ENCODE measurements at places on chromosomes 11 and 22.

- peak; percentile 86 for DNase-seq
These were observed 553 bp downstream of the PATZ1 start for GRCh38 chr22:31345331-31346254.

DNA sequence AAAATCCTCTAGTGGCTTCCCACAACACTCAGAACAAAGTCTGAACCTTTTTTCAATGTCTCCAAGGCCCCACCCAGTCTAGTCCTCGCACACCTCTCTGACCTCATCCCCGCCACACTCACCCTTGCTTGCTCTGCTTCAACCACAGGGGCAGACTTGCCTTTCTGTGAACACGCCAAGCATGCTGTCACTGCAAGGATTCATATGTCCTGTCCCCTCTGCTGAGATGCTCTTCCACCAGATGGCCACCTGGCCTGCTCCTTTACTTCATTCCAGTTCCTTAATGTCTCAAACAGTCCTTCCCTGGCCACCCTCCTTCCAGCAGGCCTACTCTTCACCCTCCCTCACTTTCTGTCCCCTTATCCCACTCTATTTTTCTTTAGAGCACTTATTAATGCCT is 60.6 kb upstream of the ARHGAP20 start:
- DNase-seq: no peak

GRCh38 chr11:132743601-132744000 is 788.7 kb downstream of the OPCML start:
- no peak for DNase-seq

DNA sequence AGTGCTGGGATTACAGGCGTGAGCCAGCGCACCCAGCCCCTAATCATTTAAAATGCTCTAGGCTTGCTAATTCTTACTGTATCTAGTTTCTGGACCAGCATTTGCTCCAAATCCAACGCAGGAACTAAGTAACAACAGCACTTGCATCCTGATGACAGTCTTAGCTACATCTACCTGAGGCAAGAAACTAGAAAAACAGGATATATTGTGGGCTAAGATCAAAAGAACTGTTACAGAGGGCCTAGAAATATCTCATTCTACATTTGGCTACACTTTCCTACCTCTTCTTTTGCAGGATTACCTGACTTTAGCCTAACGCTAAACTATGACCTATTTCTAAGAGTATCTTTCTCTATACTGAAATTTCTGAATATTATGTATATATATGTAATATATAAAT is 7.8 kb downstream of the DCDC1 start:
- no peak for DNase-seq

DNA sequence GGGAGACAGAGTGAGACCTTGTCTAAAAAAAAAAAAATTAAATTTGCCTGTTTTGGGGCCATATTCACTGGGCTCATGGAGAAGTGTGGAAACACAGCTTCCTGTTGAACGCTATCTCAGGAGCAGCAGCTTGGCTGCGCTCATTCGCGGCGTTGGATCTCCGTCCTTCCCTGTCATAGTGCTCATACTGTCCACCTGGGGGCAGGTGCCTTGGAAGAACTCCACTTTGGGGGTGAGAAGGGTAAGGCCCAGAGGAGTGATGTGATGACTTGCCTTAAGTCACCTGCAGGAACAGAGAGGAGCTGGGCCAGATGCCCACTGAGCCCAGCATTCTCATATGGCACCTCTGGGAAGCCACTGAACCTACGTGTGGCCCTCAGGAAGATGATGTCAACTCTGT is 82.8 kb downstream of the CABIN1 start:
- no peak for DNase-seq

DNA sequence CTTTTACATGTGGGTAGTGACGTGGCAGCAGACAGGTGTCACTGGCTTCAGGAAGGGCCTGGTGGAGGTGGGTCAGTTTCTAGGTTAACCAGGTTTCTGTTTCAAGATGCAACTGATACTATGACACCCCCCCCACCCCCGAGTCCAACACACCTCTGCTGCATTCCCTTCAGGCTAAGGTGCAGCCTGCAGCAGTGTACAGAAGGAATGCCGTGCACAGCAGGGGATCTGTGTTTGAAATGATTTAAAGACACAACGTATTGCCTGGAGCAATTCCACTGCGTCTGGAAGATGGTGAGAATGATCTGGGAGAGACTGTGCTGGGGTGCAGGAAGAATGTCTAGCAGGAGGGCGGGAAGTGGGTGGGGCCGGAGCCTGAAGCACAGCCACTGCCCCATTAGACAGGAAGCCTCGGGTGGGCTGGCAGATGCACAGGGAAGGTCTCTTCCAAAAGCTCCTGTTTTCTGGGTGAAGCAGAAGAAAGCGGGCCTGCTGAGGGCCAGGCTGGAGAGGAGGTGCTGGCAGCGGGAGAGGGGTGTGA is 11.9 kb upstream of the TESMIN start:
- DNase-seq: no peak

GRCh38 chr11:91840640-91841240 is 383.9 kb upstream of the FAT3 start:
- no peak for DNase-seq

DNA sequence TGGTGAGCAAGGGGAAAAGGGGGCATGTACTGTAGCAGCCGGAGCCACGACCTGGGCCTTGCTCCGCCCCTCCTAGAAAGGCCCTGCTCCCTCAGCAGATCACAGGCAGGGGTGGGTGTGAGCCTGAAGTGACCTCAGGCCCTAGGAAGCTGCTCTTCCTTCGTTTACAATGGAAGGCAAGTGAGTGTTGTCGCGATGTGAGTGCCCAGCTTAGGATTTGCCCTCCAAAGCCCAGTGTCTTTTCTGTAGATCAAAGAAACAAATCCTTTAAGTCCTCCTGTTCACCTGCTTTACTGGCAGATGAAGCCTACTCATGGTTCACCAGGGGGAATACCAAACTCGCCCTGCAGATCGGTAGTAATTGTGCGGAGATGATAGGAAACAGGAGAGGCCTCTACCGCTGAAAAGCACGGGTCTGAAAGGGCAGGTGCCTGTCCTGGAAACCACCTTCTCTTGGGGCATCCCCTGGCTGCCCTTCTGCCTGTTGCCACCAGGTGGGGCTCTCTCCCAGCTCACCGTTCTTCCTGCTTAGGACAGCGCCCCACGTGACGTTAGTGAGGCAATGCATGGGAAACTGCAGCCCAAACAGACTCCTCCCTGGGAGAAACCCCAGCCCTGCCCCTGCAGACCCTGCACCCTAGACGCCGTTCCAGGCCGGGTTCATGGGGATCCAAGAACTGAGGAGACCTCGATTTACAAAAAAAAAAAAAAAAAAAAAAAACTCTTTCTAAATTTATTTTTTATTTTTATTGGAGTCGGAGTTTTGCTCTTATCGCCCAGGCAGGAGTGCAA is 45.9 kb upstream of the RAB1B start:
- DNase-seq: peak; percentile 78

GRCh38 chr22:17637490-17638181 is 921 bp upstream of the BCL2L13 start:
- DNase-seq: no peak

GRCh38 chr11:77374611-77375031 is 73.1 kb upstream of the GDPD4 start:
- no peak for DNase-seq

DNA sequence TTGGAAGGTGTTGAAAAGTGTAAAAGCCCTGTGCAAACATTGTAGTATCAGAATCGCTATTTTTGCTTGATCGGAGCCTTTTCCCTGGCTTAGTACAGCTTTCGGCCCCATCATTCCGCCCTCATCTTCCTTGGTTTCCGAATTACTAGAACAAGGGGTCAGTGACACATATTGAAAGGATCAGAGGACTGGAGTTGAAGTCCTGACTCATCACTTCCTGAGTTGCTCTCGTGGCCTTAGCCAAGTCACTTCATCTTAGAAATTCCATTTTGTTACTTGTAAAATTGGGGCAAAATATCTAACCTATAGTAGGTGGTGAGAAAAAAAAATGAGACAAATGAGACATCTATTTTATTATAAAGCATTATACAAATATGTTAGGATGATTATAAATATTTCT is 375.0 kb downstream of the NTM start:
- DNase-seq: no peak

DNA sequence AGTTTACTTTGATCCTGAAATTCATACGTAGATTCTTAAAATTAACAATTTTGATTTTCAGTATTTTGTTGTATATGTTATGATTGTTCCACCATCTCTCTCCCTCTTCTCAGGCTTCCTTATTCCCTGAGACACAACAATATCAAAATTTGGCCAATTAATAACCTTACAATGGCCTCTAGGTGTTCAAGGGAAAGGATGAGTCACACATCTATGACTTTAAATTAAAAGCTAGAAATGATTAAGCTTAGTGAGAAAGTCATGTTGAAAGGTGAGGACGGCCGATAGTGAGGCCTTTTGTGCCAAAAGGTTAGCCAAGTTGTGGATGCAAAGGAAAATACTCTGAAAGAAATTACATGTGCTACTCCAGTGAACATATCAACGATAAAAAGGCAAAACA is 5.5 kb upstream of the OR52J3 start:
- no peak for DNase-seq

DNA sequence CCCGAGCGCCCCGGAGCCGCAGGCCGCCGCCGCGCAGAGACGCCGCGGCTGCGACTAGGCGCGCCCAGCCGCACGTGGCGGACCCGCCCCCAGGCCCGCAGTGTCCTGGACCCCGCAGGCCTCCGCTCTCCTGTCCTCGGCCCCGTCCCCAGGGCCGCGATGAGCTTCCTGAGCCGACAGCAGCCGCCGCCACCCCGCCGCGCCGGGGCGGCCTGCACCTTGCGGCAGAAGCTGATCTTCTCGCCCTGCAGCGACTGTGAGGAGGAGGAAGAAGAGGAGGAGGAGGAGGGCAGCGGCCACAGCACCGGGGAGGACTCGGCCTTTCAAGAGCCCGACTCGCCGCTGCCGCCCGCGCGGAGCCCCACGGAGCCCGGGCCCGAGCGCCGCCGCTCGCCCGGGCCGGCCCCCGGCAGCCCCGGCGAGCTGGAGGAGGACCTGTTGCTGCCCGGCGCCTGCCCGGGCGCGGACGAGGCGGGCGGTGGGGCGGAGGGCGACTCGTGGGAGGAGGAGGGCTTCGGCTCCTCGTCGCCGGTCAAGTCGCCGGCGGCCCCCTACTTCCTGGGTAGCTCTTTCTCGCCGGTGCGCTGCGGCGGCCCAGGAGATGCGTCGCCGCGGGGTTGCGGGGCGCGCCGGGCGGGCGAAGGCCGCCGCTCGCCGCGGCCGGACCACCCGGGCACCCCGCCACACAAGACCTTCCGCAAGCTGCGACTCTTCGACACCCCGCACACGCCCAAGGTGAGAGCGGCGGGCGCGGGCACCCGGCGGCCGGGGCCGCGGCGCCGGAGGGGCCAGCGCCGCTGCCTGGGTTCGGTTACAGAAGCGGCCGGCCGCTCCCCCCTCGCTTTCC is 528 bp downstream of the WEE1 start:
- DNase-seq: no peak

DNA sequence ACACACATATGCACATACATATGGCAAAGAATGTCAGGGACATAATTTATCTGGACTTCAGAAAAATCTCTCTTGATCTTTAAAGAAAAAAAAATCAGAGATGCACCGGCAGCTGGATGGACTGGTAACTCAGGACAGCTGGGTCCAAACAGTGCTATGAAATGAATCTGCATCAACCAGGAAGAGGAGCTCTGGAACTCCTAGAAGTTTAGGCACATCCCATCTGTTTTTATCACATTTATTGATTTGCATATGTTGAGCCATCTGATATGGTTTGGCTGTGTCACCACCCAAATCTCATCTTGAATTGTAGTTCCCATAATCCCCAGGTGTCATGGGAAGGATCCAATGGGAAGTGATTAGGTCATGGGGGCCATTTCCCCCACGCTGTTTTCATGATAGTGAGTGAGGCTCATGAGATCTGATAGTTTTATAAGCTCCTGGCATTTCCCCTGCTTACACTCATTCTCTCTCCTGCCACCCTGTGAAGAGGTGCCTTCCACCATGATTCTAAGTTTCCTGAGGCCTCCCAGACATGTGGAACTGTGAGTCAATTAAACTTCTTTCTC is 87.7 kb upstream of the AKIP1 start:
- no peak for DNase-seq

- DNase-seq: no peak
These were observed 31.3 kb downstream of the ABCC8 start for GRCh38 chr11:17445240-17445795.

GRCh38 chr22:30564045-30564760 is 10.3 kb downstream of the GAL3ST1 start:
- no peak for DNase-seq

GRCh38 chr11:85475660-85476517 is 151.3 kb downstream of the DLG2 start:
- DNase-seq: no peak

DNA sequence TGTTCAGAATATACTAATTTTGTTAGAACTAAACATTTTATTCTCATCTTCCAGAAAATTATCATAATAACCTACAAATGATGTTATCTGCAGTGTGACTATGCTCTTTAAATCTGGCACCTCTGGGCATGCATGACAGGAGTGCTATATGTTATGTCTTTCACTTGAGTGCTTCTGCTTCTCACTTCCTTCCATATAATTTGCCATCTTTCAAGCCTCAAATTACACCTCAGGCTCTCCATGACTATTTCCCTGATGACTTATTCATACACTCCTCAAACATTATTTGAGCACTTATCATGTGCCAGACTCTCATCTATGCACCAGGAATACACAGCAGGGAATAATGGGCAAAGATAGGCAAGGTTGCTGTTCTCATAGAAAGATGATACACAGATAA is 219.3 kb upstream of the POU2AF2 start:
- no peak for DNase-seq

- DNase-seq: no peak
These were observed 8.4 kb upstream of the ETS1 start for GRCh38 chr11:128595775-128596174.

DNA sequence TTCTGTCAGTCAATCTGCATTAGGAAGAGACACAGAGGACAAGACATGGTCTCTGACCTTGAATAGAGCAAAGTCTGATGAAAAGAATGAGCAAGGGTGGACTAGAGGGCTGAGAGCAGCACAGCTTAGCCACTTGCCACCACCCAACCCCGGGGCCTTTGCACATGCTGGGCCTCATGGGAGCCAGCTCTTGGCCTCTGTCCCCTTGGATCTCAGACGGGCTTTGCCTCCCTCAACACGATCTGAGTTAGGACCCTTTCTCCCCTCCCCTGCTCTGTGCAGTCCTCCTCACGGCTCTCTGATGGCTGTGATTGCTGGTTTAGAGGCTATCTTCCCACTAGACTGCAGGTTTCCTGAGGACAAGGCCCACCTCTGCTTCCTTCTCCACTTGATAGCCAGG is 131.6 kb upstream of the B3GAT1 start:
- no peak for DNase-seq

GRCh38 chr11:28632338-28632737 is 524.1 kb downstream of the METTL15 start:
- no peak for DNase-seq

DNA sequence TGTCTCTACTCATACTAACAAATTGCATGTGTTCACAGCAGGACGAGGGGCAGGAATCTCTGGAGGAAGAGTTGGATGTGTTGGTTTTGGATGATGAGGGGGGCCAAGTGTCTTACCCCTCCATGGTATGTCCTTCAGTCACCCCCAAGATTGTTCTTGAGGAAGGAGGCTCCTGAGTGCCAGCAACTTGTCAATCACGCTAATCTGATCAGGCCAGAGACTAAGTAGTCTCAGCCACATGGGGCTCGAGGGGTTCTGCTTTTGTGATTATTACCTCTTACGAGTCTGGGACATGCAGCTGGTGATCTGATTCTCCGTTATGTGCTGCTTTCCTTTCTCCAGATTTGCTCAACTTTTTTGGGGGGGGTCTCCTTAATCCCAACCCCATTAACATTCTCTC is 54.3 kb downstream of the CTNND1 start:
- no peak for DNase-seq

- DNase-seq: no peak
These were observed 7.4 kb upstream of the EEF1G start for GRCh38 chr11:62580959-62581715.

GRCh38 chr22:19424186-19424500 is 7.4 kb downstream of the HIRA start:
- no peak for DNase-seq

Data from activated CD4-positive, CD25-positive, alpha-beta regulatory T cell (primary cell).